Stimulated activated CD4-positive, alpha-beta T cell treated with anti-CD3 and anti-CD28 coated beads, Interleukin-2, amount 100 ng/mL, for 4 hours (primary cell): ENCODE measurements at places on chromosomes 5 and 9.
A peak's percentile ranks its signal among the peaks of the same experiment; 100 is the strongest.

- DNase-seq = no peak
Measured at GRCh38 chr9:94018628-94019027, 63.5 kb upstream of the BARX1 start.

DNA sequence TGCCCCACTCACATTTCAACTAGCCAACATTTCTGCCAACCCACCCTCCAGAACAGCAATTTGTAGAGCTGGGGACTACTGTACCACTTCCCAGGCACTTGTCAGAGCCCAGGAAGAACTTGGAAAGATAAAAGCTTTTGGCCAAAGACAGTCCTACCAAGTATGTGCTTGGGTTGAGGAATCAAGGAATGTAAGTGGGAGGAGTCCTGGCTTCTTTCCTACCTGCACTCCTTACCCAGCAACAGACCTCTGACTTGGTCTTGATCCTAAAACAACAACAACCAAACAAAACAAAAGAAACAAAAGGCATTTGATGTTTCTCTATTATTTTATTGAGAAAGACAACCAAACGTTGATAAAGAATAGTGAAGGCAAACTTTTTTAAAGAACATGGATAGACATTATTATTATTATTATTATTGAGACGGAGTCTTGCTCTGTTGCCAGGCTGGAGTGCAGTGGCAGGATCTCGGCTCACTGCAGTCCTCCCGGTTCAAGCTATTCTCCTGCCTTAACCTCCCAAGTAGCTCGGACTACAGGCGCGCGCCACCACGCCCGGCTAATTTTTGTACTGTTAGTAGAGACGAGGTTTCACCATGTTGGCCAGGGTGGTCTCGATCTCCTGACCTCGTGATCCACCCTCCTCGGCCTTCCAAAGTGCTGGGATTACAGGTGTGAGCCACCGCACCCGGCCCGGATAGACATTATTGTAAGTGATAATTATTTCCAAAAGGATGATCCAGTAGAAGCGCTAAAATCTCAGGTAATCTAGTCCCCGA lies 33.5 kb downstream of the ANXA2R start:
- DNase-seq = no peak

- DNase-seq = no peak
Measured at GRCh38 chr9:113868501-113868900, 7.6 kb upstream of the ZNF618 start.

DNA sequence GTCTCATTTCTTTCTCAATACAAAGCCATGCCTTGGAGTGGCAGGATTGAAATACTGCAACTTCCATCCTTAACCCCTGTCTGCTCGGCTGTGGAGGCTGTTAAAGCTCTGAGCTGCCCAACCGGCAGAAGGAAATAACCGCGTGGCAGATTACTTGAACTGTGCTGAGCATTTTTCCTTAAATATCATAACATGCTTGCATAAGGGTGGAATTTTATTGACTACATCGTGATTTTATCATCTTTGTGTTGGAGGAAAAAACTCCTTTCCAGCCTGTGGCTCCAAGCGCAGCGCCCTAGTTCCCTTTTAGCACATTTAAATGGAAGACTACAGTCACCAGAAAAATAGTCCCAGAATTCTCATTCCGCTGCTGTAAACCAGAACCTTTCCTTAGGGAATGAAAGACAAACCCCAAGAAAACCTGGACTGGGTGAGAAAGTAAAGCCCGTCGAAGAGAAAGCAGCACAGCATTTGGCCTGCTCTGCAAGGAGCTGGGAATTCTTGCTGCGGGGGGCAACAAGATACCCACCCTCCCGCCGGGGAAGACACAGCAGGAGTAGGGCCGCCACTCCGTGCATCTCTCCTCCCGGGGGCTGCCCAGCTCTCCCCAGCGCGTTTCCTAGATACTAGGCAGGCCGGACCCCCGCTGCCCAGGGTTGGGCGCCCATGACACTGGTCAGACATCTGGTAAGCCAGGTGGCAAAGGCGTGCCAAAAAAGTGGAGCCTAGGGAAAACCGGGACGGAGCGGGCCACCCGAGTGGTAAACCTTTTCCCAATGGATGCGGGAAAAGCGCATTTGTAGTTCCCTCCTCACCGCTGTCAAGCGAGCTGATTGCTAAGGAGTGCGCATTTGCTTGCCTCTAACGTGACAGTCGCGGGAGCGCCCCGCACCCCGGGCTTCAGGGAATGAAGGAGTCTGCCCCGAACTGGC lies 1.3 kb downstream of the SHC3 start:
- DNase-seq = no peak

DNA sequence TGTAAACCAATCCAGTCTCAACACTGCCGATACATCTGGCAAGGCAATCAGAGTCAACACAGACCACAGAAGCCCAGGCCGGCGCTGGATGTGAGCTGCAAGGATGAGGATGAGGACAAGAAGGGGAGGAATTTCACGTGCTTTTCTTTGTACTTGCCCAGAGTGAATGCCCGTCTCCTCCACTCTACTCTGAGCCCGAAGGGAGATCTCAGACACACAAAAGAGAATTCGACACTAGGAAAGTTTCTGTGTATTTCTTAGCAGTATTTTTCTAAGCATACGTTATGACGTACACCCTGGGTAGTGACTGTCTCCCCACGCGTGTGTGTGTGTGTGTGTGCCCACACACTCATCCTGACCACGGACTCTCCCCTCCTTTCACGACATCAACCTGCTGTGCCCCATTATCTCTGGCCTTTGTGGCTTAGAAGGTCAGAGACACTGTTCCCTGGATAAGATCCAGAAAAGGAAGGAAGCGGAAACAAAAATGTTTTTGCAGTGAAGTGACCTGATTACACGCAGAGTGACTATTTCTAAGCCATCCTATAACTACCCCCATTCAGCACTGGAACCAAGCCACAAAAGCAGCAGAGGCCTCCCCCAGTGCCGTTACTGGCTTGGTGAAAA lies 227.3 kb upstream of the DAPK1 start:
- DNase-seq = no peak

GRCh38 chr9:5518171-5518936 lies 8.0 kb downstream of the PDCD1LG2 start:
- no peak for DNase-seq

DNA sequence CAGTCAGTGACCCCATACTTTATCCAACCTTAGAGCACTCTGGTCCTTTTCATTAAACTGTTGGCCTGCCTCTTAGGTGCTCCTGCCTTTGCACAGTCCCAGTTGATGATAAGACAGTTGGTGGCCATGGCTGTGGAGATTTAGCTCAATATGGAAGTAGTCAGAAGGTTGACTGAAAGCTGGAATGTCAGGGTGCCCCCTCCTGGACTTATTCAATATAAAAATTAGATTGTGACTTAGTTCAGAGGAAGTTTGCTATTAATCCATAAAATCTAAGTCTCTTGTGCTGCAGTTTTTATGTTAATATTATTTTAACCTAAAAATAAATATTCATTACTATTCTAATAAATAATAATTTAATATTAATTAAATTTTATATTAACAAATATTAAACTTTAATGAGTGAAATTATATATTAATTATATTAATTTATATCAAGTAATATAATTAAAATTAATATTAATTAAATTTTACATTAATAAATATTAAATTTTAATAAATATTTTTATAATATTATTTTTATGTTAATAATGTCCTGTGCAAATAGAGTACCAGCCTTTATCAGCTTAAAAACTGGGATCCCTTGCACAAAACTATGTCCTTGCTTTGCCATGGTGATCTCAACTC lies 77.7 kb upstream of the ADAMTSL1 start:
- DNase-seq = no peak

DNA sequence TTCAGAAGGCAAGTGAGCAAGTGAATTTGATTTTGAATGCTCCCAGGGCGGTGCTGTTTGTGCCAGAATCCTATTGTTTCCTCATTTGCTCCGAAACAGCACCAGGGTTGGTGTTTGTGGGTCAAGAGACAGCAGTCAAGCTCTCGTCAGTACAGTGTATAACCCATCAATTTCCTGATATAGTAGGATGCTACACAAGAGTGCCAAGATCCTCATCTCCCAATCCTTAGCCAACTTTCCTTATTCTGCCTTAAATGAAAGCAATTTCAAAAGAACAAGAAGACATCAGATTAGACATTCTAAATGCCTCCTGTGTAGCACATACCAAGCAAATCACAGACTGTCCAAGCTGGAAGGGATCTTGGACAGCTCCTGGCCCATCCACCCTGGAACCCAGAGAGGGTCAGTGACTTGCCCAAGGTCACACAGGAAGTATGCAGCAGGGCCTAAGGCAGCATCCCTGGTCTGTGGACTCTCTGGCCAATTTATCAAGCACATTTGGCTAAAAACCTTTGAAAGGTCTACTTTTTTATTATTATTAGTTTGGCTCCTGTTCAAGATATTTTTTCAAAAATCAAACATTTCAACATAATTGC lies 4.5 kb downstream of the WHRN start:
- DNase-seq = no peak

GRCh38 chr5:76083555-76084495 lies 642 bp downstream of the SV2C start:
- no peak for DNase-seq

DNA sequence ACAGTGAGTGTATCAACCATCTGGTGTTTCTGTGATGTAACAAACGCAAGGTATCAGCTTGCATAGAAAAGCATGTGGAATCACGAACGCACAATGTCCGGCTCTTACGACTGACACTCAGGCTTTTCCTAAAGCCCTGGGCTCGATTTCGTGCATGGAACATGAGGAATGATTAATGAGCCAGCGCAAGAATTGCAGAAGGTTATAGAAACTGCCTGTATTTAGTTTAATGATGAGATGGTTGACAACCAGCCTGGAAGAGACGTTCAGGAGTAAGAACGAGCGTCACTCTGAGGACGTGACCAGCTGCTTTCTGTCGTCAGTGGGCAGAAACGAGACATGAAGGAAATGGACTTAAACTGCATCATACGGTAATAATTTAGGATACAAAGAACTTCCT lies 497.6 kb downstream of the IRX1 start:
- DNase-seq = no peak

GRCh38 chr9:133862585-133863256 lies 124.6 kb upstream of the SARDH start:
- DNase-seq = no peak

GRCh38 chr5:83744821-83745220 lies 24.2 kb upstream of the HAPLN1 start:
- no peak for DNase-seq

DNA sequence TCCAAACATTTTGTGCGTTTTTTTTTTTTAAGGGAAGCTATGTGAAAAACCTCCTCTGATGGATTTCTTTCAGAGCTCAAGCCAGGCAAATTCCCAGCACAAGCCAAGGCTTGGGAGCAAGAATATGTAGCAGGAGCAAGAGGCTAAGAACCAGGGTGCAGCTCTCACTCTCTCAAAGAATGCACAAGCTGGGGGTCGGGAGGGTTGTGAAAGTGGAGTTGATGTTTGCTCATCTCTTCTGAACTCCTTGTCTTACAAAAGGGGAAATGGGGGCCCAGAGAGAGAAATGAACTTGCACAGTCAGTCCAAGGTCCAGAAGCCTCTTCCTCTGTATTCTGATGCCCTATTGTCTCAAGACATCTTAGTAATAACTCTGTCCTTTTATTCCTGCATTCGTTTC lies 7.7 kb upstream of the TRAF1 start:
- no peak for DNase-seq

DNA sequence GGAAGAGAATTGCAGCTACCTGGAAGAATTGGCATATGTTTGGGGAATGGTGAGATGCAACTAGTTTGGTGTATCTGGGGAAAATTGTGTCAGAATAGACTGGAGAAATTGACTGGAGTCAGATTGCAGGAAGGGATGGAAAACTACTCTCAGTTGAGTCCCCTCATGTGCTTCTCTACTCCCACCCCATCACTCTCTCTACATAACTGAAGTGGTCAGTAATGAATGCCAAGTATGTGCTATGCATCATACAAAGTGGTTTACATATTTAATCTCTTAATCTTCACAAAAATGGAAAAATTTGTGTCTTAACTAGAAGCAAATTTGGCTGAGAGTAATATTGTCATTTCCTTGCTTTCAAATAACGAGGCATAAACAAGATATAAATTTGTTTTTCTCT lies 146.4 kb upstream of the TNC start:
- DNase-seq = no peak

DNA sequence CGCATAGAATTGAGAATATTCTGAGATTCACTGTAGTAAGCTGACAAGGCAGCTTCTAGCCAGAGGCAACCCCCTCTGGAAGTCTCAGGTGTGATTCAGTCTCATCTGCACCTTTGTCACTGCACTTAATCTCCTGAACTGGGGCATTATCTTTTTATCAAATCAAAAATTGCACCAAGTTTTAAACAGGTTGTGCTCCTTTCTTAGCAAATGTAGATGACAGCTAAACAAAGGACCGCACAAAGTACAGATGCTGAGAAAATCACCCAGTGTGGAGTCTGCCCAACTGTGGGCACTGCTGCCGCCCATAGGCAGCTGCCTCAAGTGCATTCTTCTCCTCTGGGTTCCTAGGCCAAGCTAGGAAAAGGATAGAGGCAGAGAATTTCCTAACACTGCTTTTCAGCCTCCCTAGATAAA lies 51.1 kb downstream of the STARD4 start:
- no peak for DNase-seq

- peak; percentile 9 for DNase-seq
Measured at GRCh38 chr5:80408484-80409366, 861 bp downstream of the ZFYVE16 start.

DNA sequence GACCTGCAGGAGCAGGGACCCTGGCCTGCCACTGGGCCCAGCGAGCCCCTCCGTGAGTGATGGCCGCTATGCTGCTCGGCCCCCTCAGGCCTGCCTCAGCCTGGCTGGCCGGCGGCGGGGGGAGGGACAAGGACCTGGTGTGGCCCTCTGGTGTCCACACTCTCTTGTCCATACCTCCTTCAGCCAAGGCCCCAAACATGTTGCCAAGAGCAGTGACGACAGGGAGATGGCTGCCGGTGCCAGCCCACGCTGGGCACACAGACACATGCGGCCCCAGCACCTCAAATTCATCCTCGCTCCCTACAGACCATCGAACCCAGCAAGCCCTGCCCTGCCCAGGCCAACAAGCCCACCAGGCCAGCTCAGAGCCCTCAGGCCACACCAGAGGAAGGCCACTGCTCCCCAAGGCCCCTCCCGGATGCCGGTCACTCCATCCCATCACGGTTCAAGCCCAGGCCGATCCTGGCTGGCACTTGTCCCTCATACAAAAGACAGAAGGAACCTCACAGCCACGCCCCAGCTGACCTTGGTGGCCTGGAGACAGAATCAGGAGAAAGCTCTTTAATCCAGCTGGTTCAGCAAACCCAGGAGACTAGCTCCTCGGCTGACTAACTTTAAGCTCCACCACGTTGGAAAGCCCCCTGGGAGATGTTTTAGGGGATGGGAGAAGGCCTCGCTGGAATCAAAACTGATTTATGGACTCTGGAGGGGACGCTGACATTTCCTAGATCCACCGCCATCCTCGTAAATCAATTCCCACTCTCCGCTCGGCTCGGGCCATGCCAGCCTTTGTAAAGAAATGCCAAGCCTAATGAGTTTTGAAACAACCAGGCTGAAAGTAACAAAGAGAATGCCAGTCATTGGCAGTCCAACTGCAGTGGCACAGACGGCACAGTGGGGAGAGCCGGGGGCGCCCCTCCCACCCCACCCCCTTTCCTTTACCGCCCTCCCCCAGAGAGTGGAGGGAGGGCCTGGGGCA lies 84.9 kb downstream of the VAV2 start:
- DNase-seq = no peak

- no peak for DNase-seq
Measured at GRCh38 chr5:159990506-159990905, 18.4 kb upstream of the TTC1 start.
